Activated CD4-positive, CD25-positive, alpha-beta regulatory T cell (primary cell): ENCODE measurements at places on chromosomes 1 and 21.

DNA sequence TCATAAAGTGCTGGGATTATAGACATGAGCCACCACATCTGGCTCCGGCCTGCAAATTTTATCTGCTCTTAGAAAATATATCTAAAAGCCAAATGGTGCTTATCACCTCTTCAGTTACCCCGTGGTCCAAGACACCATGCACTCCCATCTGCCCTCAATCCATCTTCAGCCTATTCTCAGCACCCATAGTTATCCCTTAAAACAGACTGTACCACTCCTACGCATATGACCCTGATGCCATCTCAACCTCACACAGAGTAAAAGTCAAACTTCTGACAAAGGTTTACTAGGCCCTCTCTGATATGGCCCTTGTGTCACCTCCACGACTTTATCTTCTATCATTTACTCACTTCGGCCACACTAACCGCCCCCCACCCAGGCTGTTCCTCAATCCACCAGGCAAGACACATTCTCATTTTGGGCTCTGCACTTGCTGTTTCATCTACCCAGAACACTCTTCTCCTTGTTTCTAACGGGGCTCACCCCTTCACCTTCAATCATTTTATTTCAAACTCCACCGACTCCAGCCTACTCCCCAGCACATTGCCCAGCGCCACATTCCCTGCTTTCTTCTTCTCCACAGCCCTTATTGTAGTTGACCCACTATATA, 33.0 kb downstream of the USP48 start:
- DNase-seq, result no peak

DNA sequence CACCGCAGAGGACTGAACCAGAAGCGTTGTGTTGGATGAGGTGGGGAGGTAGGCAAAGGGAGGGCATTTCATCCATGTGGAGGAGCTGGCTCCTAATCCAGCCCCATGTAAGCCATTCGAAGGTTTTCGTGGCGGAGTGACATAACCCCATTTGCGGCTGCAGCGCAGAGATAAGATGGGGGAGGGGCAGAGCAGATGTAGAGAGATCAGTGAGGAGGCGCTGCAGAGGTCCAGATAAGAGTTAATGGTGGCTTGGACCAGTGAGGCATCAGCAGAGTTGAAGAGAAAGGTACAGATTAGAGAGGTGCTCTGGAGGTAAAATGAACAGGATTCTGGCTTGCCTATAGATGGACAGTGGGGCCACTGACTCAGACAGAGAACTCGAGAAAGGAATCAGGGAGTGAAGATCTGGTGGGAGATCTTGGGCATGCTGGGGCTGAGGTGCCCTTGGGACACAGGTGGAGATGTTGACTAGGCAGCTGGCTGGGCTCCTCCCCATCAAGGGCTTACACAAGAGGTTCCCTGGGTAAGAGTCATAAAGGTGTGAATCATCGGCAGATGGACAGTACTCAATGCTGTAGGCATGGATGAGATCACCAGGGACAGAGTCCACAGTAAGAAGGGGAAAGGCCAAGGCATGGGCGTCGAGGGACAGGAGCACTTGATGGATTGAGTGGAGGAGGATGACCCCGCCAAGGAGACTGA, 7.8 kb upstream of the PTPRF start:
- no peak for DNase-seq

DNA sequence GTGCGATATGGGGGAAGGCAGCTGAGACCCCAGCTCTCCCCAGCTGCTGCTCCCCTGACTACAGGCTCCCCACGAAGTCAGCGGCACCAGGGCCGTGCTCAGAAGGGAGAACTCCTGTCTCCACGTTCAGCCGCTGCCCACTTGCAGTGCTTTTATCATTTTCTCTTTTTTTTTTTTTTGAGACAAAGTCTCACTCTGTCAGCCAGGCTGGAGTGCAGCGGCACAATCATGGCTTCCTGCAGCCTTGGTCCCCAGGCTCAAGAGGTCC, 933 bp upstream of the FTCD start:
- no peak for DNase-seq

GRCh38 chr1:212979340-212980122, 29.2 kb downstream of the VASH2 start:
- DNase-seq, result no peak

- no peak for DNase-seq
Measured at GRCh38 chr1:15236746-15237145, 10.3 kb upstream of the FHAD1 start.

DNA sequence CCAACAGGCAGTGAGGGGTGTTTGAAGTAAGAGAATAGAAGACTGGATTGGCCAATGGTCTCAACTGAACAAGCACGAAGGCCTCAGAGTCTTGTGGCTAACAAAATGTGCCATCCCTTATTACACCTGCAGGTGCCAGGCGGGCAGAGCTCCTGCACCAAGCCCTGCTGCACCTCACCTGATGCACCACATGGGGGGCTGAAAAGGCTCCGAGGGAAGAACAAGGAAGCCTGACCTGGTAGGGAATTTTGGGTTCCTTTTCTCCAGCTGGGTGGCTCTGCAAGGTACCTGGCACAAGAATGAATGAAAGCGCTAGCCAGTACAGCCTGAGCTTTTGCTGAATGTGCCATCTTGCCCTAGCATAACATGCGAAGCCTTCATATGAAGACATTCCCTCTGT, 9.7 kb downstream of the HSD3B1 start:
- DNase-seq, result no peak
